ENCODE measurements at places on chromosomes 3 and 15.

GRCh38 chr3:147616998-147617619, 207.9 kb downstream of the ZIC1 start:
- DNase-seq, result no peak

DNA sequence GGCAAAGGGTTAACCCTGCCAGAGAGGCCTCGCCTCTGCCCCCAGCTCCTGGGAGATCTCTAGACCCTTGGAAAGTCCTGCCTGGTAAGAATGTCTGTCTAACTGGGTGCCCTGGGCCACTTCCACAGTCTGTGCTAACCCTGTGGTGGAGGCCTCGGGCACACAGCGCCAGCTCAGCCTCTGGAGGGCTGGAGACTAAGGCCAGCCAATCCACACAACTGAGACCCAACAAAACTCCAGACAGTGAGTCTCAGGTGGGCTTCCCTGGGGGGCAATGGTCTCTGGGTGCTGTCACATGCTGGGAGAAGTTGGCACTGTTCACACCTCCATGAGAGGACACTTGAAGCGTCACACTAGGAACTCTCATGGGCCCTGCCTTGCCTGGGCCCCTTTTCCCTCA, 19.5 kb downstream of the ZXDC start:
- no peak for DNase-seq

- DNase-seq, result no peak
These were observed 891 bp upstream of the NR1D2 start for GRCh38 chr3:23944007-23944783.

DNA sequence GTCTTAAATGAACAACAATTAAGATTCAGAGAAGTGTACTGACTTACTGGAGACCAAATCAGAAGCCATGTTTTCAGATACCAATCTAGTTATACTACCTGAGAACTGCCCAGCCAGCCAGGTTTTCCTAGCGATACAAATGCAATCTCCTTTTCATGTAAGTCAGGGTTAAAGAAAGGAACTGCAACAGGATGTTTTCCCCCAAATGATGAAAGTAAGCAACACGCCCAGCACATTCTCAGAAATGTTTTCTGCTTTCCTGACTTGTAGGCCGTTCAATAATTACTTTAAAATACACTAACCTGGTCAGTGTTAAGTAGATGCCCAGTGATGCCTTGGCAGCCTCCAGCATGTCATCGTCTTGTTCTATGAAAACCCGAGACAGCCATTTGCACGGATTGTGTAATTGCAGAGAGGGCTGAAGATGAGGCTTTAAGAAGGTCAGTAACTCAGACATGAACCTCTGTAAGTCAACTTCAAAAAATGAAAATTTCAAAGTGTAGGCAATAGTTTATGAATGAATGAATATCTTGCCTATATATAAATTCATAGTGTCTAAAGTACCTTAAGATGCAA, 30.3 kb downstream of the LINS1 start:
- DNase-seq, result no peak

- no peak for DNase-seq
These were observed 19.5 kb downstream of the COPS2 start for GRCh38 chr15:49135911-49136310.

- no peak for DNase-seq
These were observed 45.8 kb upstream of the SEC13 start for GRCh38 chr3:10366651-10367101.

GRCh38 chr15:63367390-63367789, 14.3 kb downstream of the CA12 start:
- no peak for DNase-seq

DNA sequence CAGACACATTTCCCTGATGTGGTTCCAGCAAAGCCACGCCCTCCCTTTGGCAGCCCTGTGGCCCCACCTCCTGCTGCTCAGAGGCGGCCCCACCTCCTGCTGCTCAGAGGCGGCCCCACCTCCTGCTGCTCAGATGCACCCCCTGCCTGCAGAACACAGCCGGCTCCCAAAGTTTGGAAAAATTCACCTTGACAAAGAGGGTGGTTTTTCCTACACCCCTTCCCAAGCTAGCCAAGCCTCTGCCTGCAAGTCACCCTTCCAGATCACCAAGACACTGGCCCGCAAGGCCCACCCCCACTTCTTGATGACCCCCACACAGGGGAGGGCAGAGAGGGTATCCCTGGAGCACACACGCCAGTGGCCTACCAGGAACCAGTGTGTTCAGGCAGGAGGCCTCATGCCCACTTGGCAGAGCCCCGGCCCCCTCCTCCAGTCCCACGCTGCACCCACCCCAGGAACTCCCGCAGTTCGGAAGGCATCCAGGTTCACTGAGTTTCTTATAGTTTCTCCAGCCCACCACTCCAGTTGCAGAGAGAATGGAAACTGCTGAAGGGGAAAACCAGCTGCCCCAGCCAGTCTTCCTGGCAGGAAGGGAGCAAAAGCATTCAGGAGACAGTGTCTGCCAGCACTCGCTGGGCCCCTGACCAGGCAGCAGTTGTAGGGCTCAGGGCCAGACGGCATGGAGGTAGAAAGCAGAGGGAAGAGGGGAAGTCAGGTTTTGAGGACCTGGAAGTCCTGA, 2.3 kb upstream of the HAPLN3 start:
- no peak for DNase-seq

GRCh38 chr15:43183270-43183669, 1.9 kb upstream of the CCNDBP1 start:
- no peak for DNase-seq

DNA sequence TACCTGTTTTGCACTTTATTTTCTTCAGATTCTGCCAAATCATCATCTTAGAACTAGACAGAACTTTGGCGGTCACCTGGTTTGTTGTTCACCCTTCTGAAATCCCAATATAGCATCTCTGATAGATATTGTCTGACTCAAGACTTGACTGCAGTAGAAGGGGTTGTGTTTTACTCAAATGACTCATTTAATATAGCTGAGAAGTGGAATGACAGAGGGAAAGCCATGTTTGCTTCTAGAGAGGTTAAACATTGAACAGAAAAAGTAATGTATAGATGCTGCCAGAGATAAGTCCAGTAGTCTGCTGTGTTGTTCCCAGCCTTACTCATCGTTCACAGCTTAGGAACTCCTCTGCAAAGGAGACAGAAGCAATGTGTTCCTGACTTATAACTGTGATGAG, 402.0 kb downstream of the AGBL1 start:
- DNase-seq, result no peak

DNA sequence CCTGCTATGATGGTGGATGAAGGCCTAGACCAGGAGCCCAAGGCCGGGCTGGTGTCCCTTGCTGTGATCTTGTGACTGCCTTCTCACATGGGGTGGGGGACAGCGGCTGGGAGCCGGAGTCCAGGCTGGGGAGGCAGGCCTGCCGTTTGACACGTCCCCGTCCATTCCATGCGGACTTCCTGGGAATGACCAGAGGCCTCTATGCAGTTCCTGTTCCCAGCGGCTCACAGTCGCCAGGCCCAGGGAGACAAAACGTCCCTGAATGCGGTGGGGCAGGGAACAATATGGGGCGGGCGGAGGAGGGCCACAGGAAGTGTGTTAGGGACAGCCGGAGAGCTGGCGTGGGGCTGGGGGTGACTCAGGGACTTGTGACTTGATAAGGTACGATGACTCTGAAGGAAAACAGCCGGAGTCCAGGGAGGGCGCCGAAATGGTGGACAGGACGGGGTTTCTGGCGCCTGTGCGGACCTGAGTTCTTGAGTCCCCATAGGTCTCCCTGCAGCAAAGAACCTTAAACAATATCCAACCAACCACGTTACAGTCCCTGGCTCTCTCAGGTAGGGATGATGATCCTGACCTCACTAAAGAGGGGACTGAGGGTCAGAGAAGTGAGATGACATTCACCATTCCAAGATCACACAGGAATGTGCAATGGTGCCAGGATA, 40.5 kb upstream of the SMAD6 start:
- no peak for DNase-seq

GRCh38 chr15:32774022-32774421, 56.2 kb downstream of the GREM1 start:
- DNase-seq, result no peak

GRCh38 chr15:75195766-75196241, 5.9 kb upstream of the C15orf39 start:
- DNase-seq, result no peak

GRCh38 chr15:95492388-95493070, 838.0 kb upstream of the NR2F2 start:
- DNase-seq, result no peak

DNA sequence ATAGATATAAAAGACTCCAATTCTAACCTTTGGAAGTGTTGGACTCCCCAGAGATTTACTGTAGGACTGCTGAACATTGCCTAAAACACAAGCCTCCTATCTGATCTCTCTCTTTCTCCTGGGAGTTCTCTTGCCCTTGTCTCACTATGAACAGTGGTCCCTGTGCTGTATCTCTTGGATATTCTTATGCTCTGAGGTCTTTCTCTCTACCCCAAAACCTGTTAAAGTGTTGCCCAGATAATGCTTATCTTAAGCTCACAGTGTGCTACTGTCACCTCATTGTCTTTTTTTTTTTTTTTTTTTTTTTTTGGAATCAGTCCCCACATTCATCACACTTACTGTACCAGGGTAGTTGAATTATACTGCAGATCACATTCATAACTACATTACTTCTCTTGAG, 131.0 kb upstream of the CBLB start:
- DNase-seq, result no peak

DNA sequence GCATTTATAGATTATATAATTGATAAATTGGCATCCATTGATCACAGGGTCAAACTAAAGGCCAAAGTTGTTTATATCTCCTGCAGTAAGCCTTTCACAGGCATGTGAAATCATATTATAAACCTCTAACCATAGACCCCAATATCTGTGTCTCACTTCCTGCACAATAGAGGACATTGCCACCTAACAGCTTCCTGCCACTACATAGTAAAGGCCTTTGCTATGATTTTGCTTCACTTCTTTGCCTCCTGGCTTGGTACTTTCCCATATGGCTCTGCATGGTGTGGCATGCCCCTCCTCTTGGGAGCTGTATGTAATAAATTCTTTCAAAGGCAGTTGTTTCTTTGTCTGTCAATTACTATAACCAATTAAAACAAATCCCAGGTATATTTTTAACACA, 20.4 kb downstream of the ZNF662 start:
- no peak for DNase-seq

DNA sequence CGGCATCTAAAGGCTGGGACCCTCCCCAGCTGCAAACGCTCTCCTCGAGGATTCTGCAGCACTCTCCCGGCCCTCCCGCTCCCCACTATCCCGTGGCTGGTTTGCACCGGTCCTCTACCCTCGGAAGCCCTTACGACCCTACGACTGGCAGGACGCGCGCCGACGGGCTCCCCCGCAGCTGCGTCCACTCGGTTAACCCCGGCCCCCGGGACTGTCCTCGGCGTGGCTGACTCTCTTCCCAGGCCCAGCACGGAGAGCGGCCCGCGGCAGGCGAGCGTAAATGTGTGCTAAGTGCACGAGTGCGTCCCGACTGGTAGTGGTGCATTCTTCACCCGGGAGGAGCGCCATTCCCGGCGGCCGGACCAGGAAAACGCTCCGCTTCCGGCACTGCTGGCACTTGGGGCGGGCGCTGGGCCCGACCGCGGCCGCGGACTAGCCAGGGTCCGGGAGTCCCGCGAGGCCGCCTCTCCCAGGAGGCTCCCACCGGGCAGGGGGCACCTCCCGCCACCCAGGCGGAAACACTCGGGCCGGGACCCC, 508 bp downstream of the GORASP1 start:
- DNase-seq, result peak; percentile 73

- DNase-seq, result no peak
These were observed 7.5 kb upstream of the PHLDB2 start for GRCh38 chr3:111851511-111851954.

DNA sequence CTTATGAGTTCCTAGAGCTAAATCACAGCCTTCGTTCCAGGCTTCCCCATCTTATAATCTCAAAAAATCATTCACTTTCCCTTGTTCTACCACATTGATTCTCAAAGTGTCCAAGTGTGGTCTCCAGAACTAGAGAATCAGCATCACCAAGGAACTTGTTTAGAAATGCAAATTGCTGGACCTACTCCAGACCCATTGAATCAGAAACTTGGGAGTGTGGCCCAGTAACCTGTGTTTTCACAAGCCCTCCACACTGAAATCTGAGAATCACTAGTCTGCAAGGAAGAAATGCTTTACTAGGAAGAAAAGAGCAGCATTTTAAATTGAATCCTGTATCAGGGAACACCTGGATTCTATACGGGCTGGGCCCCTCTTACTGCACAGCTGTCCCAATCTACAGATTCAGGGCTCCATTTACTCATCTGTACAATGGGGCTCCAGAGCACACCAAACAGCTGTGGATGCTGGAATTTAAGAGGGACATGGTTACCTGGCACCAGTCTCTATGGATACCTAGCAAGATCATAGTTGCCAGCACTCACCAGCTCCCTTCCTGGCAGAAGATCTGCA, 3.9 kb downstream of the MEGF11 start:
- DNase-seq, result no peak

DNA sequence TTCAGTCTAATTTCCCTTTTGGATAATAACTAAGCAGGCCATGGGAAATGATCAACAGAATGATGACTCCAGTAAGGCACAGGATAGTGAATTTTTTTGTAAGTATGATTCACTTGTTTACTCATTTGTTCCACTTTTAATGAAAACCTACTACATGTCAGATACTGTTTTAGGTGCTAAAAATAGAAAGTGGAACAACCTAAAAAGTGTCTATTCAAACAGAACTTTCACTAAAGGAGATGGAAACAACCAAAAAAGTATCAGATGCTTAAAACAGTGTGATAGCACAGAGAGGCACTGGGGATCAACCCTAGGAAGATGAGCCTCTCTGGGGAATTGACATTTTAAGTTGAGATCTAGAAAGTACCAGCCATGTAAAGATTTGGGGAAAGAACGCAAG, 11.1 kb downstream of the RYK start:
- no peak for DNase-seq

DNA sequence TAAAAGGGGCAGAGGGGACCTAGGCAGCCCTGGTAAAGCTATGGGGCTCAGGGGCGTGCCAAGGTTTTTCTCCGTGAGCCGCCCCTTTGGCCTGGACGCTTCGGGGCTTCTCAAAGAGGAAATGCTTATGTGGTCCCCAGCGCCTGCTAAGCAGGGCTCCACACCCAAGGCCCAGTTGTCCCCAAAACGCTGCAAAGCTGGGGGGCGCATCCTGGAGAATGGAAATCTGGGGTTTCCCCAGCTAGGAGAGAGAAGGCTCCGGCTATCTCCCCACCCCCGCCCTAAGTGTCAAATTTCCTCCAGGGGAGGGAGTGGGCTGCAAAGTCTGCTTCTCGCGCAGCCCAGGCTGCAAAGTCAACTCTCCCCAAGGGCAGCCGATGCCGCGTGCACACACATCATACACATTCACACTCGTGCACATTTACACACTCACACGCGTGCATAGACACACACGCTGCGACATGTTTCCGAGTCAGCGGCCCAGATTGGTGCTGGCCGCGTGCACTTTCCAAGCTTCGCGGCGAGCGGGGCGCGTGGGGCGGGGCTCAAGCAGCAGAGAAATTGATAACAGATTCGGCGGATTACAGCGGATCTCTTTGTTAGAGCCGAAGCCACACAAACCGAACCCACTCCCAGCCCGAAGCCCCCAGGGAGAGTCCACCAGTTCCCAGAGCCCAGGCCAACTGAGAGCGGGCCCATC, 4.5 kb downstream of the WNT5A start:
- peak; percentile 63 for DNase-seq

GRCh38 chr3:145721273-145721805, 439.6 kb downstream of the PLOD2 start:
- no peak for DNase-seq

Measured in ecto neural progenitor cell (in vitro differentiated cells).